ENCODE measurements at places on chromosomes 6 and 20. TPM values are rescaled to one million over a fixed set of nuclear protein-coding genes. Genes with fewer than 3 reads are reported as not detected.

The TSPO2 gene
- not detected for total RNA-seq

- DNase-seq: no peak
Observed at GRCh38 chr20:23640671-23641667, 3.2 kb upstream of the CST3 start.

- no peak for DNase-seq
Observed at GRCh38 chr20:41318271-41318649, 729 bp upstream of the ZHX3 start.

GRCh38 chr6:35083507-35083906 lies 57.6 kb downstream of the TCP11 start:
- DNase-seq: peak; percentile 37

DNA sequence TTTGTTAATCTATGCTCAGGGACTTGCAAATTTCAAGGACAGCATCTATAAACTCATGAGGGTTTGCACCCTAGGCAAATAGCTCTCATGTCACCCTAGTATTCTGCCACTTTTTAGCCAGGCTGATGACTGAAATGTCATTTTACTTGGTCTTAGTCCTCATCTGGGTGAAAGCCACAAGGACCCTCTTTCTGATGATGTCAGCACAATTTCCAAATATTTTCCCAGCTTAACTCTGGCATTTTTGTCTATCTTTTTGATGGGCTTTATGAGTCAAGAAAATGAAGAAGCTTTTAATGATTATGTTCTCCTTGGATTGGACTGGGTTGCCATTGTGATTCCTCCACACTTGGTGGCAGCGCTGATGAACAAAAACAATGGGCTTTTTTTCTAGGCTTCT lies 420.1 kb upstream of the BTBD3 start:
- no peak for DNase-seq

DNA sequence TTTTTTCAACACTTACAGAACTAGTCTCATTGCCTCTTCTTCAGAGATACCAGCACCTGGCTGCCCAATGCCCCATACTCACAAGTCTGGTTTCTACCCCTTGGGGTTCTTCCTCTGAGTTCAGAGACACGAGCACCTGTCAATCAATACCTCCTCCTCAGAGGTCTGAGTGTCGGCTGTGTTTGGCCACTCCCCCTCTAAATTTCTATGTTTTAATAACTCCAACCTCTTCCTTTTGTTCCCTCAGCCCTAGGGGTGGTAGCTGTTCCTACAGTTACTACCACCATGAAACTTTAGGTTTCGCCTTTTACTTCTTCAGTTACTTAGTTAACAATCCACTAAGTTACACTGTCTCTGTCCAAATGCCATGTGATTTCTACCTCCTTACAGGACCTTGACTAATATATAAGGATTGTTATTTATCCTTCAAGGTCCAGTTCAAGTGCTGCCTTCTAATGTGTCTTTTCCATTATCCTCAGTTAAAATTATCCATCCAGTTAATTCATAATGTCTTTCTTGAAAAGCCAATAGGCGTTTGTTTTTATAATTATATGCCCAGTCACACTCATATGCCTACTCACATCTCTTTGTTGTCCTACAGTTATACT lies 14.6 kb upstream of the PHF20 start:
- DNase-seq: no peak

GRCh38 chr20:50379049-50379990 lies 130.9 kb upstream of the PTPN1 start:
- DNase-seq: peak; percentile 91

DNA sequence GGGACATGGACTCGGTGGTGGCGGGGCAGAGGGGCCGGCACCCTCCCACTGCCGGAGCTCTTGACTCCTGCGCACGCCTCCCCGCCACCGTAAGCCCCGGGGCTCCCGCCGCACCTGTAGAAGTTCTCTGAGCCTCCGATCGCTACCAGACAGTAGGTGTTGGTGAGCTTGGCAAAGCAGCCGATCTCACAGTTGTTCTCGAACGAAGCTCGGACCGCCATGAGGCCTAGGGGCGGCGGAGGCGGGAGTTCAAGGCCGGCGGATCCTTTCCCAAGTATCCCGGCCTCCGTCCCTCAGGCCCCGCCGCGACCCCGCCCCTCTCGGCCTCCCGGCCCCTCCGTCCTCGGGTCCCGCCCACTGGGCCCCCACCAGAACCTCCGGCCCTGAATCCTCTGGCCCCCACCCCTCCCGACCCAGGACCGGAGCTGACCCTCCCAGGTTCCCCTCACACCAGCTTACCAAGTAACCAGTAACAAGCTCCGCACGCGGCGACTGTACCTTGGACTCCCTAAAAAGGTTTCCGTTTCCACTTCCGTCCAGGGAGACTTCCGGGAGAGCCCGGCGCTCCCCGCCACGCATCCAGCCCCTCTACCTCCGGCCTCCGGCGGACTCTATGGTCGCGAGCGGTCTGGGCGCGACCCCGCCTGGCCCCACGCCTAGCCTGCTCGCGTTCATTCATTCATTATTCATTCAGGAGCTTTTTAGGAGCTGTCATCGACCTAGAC lies at the start of gene EIF6:
EIF6 (minus strand) TSS at position 506 of the 725 bp plus-strand sequence; CDS start at position 221, 285 bp downstream.
- DNase-seq: peak; percentile 79

DNA sequence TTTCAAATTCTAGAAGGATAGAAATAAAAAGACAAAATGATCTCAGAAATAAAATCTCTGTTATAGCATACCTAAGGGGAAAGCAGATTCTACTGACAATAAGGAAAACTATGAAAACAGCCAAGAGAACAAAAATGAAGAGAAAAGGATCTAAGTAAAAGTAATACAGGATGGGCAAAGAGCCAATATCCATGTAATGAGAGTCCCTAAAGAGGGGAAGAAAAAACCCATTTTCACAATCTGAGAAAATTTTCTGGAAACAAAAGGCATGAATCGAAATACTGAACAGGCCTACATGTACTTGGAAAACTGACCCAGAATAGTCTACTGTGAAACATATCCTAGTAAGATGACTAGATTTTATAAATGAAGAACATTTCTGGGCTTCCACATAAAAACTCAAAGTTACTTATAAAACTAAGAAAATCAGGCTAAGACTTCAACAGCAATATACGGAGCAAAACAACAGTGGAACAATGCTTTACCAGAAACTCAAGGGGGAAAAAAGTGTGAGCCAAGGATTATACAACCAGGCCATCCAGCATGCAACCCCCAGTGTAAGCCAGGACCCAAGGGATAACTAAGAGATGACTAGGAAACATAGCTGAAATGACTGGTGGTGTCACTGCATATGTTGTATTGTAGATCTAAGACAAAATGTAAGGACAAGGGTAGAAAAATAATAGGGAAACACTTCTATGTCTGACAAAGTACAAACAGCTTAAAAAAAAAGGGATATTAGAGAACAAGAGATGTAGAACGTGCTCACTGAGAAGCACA lies 10.2 kb downstream of the NAPB start:
- no peak for DNase-seq

DNA sequence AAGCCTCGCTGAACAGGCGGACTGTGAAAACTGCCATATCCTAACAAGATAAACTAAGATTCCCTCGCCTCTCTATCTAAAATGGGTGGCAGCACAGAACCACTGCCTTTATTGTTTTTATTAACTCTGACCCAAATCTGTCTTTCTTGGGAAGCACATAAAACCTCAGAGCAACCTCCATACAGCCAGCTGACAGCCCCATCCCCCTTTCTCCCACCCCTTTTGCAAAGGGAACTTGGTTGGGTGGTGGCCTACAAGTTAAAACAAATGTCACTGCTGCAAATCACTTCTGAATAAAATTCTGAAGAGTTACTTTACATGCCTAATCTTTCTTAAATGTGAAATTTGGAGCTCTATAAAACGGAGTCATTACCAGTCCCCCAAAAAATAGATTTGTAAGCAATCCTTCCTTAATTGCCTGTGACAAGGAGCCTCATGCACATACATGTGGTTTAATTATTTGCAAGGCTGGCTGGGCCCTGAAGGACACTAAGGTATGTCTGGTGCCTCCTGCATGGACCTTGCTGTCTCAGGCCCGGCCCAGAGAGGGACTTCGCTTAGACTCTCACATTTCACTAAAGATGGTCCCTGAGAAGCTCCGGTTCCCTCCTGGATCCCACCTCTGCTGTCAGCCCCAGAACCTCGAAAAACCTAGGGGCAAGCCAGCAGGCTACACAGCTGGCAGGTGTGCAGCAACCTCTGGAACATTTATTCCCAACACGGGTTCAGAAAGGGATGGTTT lies 21.7 kb downstream of the PXDC1 start:
- DNase-seq: no peak

The RNF182 gene
- 0.75 TPM for total RNA-seq

DNA sequence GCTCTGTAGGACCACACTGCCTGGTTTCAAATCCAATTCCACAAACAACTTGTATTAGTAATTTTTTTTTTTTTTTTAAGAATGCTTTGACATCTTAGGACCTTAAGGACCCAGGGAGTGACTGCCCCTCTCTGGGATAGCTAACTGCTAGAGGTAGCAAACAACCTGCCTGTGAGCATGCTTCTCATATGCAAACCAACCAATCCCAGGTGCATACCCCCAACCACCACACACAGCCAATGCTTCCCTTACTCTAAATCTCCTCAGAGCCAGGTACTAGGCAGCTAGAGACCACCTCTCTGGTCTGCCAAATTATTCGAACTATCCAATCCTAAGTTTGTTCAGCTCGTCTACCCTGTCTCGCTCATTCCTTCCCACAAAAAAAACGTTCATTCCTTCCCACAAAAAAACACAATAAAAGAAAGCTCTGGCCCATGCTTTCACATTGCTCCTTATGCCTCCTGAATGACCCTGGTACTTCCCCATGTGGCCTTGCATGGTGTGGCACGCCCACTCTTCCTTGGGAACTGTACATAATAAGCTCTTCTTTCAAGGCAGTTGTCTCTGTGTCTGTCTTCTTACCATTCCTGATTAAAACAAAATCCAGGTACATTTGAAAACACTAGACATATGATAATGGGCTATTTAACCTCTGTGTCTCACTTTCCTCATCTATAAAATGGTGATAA lies 6.4 kb downstream of the SERAC1 start:
- no peak for DNase-seq

DNA sequence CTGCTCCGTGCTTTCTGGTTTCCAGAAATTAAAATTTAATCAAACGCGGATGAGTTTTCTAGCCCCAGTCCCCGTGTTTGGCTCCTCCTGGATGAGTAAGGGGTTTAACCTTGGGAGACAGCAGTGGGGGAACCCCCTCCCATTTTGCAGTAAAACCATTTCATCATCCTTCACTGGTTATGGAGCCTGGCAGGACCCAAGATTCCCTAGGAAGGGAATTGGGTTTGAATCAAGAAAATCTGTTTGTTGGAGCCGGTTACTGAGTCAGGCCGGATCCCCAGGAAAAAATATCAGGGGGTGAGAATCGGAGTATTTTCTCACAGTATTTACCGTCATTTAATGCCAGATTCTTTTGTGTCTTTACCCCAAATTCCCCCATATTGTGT lies 754 bp downstream of the YWHAB start:
- DNase-seq: no peak

DNA sequence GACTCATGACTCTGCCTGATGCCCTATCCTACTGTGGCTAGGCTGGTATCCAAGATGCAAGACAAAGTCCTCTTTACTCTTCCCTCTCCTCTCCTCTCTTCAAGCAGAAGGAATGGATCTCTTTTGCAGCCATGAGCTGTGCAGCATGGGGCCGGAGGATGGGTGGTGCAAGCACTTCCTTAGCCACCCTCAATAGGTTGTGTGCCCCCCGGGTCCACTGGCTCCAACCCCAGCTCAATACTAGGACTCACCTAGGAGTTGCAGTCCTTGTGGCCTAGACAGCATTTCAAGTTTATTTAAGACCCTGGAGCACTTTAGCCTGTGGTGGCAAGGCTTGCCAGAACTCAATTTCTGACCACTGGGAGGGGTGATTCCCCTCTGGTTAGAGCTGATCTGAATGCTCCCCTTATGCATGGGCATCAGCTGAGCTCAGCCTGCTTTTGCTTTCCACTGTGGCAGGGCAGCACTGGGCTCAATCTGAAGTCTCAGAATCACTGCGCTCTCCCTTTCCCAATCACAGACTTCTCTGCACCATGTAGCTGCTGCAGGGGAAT lies 29.0 kb upstream of the GRM4 start:
- DNase-seq: no peak
